ENCODE measurements at places on chromosomes 2 and 18.

GRCh38 chr2:9002637-9003365, 683 bp downstream of the MBOAT2 start:
- no peak for DNase-seq

GRCh38 chr2:113160962-113161361, 12.8 kb upstream of the PSD4 start:
- no peak for DNase-seq

- no peak for DNase-seq
Measured at GRCh38 chr2:72900191-72900825, 13.1 kb downstream of the SPR start.

- no peak for DNase-seq
Measured at GRCh38 chr2:31414601-31415241, at the start of gene XDH. Gene XDH, minus strand, starts transcription at chr2:31414742. Its CDS starts 76 bp downstream, at chr2:31414666.
